ENCODE measurements at places on chromosomes 1 and 21.
A peak's percentile ranks its signal among the peaks of the same experiment; 100 is the strongest.

- DNase-seq: no peak
Observed at GRCh38 chr1:220925707-220926106, 46.5 kb downstream of the HLX start.

DNA sequence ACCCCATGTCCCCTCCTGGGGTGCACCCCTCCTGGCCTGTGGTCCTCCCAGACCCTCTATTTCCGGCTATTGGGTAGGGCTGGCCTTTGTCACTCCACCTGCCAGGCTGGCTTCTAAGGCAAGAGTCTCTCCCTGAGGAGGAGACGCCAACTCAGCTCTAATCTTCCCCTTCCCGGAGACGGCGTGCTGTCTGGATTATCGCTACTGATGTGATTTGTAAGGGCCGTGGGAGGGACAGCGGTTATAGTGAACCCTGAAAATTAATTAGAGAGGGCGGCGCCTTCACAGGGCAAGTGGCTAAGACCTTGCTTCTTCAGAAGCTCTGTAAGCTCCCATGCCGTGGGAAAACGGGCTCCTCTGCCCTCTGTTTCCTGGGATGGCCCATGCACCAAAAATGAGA is 207.0 kb upstream of the VAMP3 start:
- no peak for DNase-seq

GRCh38 chr1:35269201-35269988 is 886 bp downstream of the ZMYM4 start:
- no peak for DNase-seq

GRCh38 chr1:87151500-87152421 is 176.9 kb upstream of the LMO4 start:
- peak; percentile 85 for DNase-seq

DNA sequence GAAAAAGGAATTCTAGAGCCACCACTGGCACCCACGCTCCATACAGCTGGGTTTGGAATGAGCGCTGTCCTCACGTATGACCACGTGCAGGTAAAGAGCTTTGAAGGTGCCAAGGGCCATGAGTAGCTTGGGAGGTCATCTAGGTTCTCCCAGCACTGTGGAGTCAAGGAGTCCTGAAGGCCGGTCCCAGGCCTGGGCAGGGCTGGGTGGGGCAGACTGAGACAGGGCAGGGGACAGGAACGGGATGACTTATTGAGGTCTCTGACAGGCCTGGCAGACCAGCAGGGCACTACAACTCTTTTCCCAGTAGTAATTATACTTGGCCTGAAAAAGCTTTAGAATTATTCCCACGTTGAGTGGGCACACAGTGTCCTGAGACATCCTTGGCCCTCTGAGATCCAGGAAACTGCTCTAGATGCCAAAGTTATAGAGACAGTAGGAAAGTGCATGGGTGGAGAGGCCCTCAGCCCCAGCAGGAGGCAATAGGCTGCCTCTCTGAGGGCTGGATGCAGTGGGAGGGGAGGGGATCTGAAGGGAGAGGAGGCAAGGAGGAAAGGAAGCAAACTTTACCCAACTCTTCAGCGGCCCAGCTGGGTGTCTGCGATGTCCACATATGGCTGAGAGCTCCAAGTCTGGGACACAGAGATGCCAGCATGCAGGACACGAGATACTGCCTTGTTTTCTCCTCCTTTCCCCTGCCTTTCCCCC is 1.8 kb upstream of the CDA start:
- DNase-seq: no peak

GRCh38 chr21:44390886-44391285 is 37.5 kb downstream of the TRPM2 start:
- DNase-seq: no peak

DNA sequence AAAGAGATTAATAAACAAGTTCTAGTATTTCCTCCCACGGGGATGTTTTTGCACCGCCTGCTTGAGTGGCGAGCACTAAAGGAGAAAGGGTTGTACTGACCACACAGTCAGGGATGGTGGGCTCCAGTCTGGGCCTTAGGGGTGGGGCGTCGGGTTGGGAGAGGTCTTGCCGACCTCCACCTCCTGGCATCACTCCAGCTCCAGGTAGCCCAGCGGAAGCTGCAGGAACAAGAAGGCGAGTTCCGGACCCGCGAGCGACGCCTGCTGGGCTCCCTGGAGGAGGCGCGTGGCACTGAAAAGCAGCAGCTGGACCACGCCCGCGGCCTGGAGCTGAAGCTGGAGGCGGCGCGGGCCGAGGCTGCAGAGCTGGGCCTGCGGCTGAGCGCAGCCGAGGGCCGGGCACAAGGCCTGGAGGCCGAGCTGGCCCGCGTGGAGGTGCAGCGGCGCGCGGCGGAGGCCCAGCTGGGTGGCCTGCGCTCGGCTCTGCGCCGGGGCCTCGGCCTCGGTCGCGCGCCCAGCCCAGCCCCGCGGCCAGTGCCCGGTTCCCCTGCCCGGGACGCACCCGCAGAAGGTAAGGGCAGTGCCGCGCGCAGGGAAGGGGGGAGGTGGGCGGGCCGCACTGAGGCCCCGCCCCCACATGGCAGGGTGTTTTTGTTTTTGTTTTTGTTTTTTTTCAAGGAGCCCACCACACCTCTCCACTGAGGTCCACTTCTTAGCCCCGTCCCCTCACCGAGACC is 19.7 kb downstream of the MFAP2 start:
- peak; percentile 96 for DNase-seq

- peak; percentile 89 for DNase-seq
Observed at GRCh38 chr1:41330588-41331545, 30.4 kb upstream of the FOXO6 start.

DNA sequence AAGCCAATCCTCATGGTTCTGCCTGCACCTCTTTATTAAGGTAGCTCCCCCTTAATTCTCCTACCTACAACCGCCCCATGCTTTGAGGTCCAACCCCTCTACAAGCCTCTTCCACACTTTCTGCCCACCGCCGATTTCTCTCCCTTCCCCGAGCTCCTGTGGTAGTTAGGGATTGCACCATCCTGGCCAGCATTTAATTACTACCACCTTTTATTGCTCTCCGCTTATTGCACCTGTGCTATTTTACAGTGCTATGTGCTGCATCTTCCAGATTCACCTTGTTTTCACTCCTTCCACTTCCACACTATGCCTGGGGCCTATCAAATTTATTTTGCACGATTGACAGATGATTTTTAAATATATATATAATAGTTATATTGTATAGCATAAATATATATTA is 29.3 kb upstream of the DNAJC11 start:
- no peak for DNase-seq

DNA sequence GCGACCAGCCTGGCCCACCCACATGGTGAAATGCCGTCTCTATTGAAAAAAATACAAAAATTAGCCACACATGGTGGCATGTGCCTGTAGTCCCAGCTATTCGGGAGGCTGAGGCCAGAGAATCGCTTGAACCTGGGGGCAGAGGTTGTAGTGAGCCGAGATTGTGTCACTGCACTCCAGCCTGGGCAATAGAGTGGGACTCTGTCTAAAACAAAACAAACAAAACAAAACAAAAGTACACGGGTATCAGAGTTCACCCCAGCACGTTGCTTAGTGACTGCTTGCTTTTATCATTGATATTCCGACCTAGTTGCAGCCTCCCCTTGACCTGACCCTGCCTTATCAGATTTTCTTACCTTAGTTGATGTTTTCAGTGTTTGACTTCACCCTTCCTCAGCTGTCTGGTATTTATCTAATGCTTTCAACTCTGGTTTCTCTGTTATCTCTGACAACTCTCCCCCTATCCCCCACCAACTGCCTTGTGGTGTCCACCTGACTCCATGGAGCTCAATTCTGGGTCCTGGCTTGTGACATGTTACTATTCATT is 5.1 kb downstream of the TLCD4 start:
- DNase-seq: no peak

GRCh38 chr21:7957713-7958064 is 2563.7 kb upstream of the TPTE start:
- DNase-seq: no peak

GRCh38 chr1:221834698-221835513 is 93.0 kb upstream of the DUSP10 start:
- DNase-seq: no peak

GRCh38 chr1:226097866-226098625 is 35.5 kb downstream of the H3-3A start:
- no peak for DNase-seq

DNA sequence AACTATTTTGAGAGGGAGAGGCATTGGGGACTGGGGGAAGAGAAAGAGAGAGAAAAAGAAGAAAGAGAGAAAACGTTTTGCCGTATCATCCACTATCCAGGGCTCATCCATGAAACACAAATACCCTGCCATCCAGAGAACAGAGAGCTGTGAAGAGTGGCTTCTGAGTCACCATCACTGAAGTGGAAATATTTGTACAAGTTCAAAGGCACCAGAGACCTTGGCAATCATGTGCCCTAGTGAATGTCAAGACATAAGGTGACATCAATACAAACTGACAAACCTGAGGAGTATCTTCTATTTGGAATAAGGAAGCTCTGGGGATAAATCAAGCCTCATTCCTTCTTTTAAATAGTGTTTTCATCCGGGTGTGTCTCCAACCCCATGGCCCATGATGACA is 197.2 kb upstream of the PROX1 start:
- no peak for DNase-seq

- no peak for DNase-seq
Observed at GRCh38 chr1:157734321-157734720, 33.8 kb upstream of the FCRL3 start.

DNA sequence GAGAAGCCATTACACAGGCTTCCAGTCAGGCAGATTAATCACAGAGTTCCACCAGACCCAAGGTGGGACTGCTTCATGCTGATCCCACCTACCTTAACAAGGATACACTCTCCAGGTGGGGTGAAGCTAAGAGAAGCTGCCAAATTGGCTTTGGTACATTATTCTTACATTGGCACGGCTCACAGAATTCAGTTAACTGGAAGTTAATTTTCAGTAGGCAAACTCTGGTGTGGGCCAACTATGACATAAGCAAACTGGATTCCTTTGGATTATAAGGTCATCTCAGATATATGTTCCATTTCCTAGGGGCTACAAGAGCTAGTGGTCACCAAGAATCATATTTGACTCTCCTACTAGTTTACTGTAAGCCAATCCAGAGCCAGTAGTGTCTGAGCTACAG is 448.8 kb upstream of the BEND5 start:
- no peak for DNase-seq

GRCh38 chr1:2242814-2243725 is 15.0 kb downstream of the SKI start:
- DNase-seq: peak; percentile 25

DNA sequence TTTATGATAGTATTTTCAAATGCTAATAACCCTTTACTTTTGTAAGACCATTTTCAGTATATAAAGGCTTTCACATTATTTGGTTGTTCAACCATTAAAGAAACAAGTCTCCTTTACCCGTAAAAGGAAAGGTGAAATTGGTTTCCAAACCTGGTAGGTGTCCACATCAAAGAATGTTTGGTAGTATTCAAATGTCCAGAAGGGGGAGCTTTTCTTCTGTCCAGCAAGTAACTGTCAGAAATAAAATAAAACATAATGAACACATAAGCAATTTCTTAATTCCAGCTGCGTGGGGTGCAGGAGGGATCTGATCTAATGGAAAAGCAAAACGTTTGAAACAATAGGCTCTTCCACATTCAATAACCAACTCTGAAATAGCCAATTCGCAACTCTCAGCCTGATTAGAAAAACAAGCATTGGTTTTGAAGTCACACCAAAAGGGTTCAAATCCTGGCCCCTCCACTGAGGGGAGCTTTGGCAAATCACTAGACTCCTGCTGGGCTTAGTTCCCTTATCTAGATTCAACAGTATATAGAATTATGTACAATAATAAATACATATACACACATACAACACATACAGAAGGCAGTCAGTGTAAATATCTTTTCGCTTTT is 11.0 kb downstream of the YIPF1 start:
- no peak for DNase-seq

DNA sequence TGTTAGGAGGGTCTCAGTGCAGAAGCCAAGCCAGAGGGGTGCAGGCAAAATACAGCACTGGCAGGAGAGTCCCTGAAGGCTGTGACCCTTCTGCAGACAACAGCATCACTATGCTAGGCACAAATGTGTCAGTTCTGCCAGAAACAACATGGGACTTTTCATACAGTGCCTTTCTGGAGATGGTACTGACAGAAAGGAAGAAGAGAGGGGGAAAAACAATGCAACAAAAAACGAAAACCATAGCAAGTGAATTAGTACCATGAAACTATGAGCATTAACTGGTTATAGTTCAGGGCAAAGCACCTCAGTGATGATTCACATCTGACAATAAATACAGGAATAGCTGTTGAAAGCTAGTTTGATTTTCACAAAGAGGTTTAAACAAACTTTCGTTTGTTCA is 140.8 kb upstream of the NBPF11 start:
- DNase-seq: no peak

DNA sequence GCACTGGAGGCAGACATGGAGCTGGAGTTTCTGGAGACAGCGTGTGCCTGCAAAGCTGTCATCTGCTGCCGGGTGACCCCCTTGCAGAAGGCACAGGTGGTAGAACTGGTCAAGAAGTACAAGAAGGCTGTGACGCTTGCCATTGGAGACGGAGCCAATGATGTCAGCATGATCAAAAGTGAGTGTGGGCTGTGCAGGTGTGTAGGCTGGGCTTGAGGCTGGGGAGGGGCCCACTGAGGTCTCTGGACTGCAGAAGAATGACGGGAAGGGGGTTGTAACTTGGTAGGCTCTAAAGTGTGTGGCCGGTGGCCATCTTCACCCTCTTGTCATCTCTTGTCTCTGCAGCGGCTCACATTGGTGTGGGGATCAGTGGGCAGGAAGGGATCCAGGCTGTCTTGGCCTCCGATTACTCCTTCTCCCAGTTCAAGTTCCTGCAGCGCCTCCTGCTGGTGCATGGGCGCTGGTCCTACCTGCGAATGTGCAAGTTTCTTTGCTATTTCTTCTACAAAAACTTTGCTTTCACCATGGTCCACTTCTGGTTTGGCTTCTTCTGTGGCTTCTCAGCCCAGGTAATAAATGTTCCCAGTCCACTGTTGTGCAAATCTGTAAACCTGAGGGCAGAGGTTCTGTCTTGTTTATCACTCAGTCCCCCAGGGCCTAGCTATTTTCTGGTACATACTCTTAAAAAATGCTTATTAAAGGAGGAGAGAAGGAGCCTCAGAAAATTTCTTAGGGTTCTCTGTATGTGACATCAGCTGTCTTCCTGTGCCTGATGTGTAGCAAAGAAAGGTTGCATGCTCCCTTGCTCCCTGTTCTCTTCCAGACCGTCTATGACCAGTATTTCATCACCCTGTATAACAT is 19.9 kb downstream of the ATP8B2 start:
- peak; percentile 80 for DNase-seq

DNA sequence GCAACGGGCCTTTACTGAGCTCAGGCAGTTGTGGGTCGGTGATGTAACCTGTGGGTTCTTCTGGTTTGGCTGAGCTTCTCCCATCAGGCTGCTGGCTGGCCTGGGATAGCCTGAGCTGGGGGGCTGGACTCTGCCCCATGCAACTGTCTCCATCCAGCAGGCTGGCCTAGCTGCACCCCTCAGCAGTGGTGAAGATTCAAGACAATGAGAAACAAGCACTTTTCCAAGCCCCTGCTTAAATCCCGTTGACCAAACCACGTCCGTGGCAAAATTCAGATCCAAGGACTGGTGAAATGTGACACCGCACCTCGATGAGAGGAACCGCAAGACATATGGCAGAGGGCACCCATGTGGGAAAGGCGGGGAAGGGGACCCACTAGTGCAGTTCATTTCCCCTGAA is 25.6 kb downstream of the PRSS38 start:
- no peak for DNase-seq

GRCh38 chr1:80657044-80657643 is 1143.6 kb upstream of the ADGRL2 start:
- DNase-seq: no peak

Data from H9 (cell line).